ENCODE measurements at places on chromosomes 11 and 22. TPM values are rescaled to one million over a fixed set of nuclear protein-coding genes. Genes with fewer than 3 reads are reported as not detected.
A peak's percentile ranks its signal among the peaks of the same experiment; 100 is the strongest.

DNA sequence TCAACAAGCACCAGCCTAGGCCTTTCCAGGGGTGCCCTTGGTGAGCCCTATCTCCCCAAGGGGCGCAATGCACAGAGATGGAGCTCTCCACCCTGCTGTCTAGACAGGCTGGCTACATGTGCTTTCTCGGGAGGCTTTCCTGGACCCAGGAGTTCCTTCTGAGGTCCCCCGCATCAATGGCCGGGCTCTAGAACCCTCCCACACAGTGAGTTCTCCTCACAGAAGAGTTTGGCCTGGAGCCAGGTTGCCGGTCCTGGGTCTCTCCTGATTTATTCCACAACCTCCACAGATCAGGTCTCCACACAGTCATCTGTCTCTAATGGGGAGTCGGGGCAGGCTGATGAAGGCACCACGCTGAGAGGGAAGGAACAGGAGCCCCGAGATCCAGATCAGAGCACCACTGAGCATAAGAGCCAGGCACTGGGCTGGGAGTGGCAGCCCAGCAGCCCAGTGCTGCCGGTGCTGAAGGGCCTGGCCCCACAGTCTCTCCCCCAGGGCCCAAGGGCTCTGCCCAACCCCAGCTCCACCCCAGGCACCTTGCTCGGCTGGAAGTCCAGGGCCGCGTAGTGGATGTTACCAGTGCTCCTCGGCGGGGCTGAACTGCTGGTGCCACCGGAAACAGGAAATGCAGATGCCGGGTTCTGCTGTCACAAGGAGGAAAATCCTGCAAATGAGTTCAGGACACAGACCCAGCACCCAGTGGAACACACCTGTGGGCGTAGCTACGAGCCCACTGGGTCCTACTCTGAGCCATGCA lies 44.7 kb downstream of the GAB4 start:
- no peak overlapping the region for H3K27ac ChIP-seq
- no peak overlapping the region for H3K4me3 ChIP-seq
- no peaks in the 10 kb centered on the region for H3K27me3 ChIP-seq
- no peaks in the 10 kb centered on the region for H3K4me1 ChIP-seq

DNA sequence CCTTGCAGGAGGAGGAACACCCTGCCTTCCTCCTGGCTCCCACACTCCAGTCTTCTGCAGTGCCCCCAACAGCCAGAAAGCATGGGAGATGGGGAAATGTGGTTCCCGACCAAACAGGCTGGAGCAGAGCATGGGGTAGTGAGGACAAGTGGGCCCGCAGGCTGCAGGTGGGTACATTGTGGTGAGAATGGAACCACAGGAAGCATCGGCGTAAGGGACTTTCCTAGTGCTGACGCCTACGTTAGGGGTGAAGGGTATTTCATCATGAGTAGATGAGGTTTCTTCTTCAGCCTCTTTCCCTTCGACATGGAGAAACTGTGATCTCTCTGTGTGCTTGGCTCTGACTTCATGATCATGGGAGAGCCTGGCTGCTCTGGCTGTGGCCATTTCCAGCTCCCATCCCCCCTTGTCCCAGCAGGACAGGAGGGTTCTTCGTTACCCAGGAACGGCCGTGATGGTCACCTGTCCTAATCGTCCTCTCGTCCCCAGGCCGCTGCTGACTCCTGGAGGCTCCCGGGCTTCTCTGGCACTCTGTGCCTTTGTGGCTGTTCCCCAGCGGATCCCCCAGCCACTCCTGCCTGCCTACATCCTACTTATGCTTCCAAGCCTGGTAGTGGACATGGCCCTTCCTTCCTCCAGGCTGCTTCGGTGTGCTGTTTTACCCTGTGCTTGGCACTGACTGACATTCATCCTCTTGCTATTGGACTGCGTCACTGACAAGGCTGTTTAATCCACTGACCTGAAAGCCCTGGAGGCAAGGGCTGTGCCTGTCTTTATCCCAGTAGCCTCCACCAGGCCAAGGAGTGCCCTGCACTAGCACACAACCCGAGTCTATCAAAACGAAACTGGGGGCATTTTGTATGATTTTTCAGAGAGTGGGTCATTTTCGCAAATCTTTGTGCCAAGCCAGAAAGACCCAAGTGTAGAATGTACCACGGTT lies 65.2 kb upstream of the CECR2 start:
- no peaks in the 10 kb centered on the region for H3K27me3 ChIP-seq
- no peaks in the 10 kb centered on the region for H3K36me3 ChIP-seq
- no peak overlapping the region for H3K4me3 ChIP-seq
- no peak for DNase-seq
- 0 out of 2 replicates have a peak, but pooled peaks cover 10% of the 10 kb centered on the region for H3K4me1 ChIP-seq

DNA sequence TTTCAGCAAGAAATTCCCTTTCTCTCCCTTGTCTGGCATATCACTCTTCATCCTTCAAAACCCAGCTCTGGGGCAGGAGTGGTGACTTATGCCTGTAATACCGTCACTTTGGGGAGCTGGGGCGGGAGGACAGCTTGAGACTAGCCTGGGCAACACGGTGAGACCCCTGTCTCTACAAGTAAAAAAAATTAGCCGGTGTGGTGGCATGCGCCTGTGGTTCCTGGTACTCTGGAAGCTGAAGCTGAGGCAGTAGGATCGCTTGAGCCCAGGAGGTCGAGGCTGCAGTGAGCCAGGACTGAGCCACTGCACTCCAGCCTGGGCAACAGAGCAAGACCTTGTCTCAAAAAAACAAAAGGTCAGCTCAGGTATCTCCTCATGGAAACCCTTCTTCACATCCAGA lies 1.4 kb upstream of the RCE1 start:
- peak overlapping the region; percentile 94 for H3K4me3 ChIP-seq
- H3K4me1 ChIP-seq: peaks cover 9% of the 10 kb centered on the region
- no peaks in the 10 kb centered on the region for H3K36me3 ChIP-seq
- no peak for DNase-seq

DNA sequence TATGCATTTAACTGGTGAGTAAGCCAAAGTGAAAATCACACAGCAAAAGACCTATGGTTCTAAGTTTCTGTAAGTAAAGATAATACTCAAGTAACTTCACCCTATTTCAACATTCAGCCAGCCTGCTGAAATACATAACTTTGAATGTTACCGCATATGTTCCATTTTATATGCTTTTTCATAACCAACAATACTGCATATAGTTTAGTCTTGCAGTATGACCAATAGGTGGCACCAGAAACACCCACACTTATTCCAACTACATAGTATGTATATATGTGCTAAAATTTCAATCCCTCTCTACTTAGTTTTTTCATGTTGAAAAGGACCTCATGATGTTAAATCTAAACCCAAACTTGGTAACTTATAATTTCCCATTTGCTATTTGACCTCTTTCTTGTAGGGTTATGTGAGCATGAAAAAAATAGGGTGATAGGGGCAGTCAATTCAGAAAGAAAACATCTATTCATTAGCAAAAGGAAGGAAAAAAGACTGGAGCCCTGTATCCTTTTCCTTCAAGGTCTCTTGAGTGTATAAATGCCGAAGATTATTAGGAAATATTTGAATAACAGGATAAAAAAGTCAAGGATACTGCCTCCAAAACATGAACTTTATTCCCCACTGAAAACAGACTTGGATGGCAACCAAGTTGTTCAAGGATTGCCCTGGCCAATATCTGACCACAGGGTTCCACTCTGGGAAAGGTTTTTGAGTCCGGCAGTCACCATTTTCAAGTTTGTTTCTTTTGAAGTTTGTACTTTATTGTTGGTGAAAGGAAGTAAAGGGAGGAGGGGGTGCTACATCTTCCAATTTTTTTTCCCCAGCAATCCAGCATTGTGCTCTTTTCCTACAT lies 23.8 kb upstream of the FZD4 start:
- peak; percentile 44 for DNase-seq
- no peaks in the 10 kb centered on the region for H3K36me3 ChIP-seq
- no peaks in the 10 kb centered on the region for H3K27me3 ChIP-seq
- no peak overlapping the region for H3K4me3 ChIP-seq
- no peaks in the 10 kb centered on the region for H3K4me1 ChIP-seq

GRCh38 chr11:26227883-26228502 lies 103.9 kb upstream of the ANO3 start:
- no peaks in the 10 kb centered on the region for H3K36me3 ChIP-seq
- no peak overlapping the region for H3K4me3 ChIP-seq
- no peak overlapping the region for H3K27ac ChIP-seq
- no peaks in the 10 kb centered on the region for H3K27me3 ChIP-seq
- no peak for DNase-seq

DNA sequence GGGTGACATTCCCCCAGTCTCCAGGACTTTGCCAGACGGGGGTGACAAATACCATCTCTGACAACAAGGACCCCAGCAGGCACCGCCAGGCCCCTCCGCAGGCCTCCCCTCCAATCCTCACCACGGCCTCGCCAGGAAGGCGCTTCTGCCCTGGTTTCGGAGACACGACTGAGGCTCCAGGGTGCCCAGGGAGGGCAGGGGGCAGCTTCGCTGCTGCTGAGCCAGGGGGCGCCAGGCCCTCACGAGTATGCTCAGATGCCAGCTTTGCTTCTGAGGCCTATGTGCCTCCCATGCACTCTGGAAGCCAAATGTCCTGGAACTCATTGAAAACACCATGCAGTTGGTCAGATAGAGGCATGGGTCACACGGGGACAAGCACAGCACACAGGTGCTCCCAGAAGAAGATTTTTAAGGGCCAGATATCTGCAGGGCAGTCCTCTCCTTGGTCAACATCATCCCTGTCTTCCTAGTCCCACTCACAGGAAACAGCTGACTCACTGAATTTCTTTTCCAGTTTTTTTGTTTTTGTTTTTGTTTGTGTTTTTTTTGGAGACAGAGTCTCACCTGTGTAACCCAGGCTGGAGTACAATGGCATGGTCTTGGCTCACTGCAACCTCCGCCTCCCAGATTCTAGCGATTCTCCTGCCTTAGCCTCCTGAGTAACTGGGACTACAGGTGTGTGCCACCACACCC lies 19.9 kb downstream of the BID start:
- no peaks in the 10 kb centered on the region for H3K36me3 ChIP-seq
- no peak overlapping the region for H3K4me3 ChIP-seq
- peak overlapping the region; percentile 70 for H3K27ac ChIP-seq
- no peaks in the 10 kb centered on the region for H3K4me1 ChIP-seq
- DNase-seq: peak; percentile 76

Gene MB
- not detected for total RNA-seq

Gene FGF4
- 9.2 TPM for total RNA-seq

Gene SULT4A1
- 5.2 TPM for total RNA-seq

Gene MRGPRX4
- not detected for total RNA-seq

Gene ZNF280B
- total RNA-seq: 5.7 TPM

Gene SCGB1A1
- total RNA-seq: not detected
